ENCODE measurements at places on chromosomes 12 and 14. TPM values are rescaled to one million over a fixed set of nuclear protein-coding genes. Genes with fewer than 3 reads are reported as not detected.

Gene GPR135
- total RNA-seq: 1.4 TPM

Gene NYNRIN
- total RNA-seq: 8.8 TPM

Gene SLC38A4
- total RNA-seq: 2.3 TPM

Gene NTF3
- 1.1 TPM for total RNA-seq

Gene ANKRD33
- total RNA-seq: not detected

Gene DBX2
- total RNA-seq: 0.08 TPM

Gene AGAP2
- total RNA-seq: 6.6 TPM

DNA sequence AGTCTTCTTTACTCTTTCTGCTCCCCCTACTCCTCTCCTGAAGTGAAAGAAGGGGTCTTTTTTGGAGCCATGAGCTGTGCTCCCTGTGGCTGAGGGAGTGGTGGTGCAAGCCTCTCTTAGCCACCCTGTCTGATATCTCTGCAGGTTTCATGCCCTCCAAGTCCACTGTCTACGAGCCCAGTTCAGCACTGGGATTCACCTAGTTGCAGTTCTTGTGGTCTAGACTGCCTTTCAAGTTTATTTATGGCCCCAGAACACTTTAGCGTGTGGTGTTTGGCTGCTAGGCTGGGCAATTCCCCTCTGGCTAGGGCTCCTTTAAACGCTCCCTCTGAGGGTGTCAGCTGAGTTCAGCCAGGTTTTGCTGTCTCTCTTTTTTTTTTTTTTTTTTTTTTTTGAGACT lies 908.6 kb downstream of the TRHDE start:
- no peak for DNase-seq

DNA sequence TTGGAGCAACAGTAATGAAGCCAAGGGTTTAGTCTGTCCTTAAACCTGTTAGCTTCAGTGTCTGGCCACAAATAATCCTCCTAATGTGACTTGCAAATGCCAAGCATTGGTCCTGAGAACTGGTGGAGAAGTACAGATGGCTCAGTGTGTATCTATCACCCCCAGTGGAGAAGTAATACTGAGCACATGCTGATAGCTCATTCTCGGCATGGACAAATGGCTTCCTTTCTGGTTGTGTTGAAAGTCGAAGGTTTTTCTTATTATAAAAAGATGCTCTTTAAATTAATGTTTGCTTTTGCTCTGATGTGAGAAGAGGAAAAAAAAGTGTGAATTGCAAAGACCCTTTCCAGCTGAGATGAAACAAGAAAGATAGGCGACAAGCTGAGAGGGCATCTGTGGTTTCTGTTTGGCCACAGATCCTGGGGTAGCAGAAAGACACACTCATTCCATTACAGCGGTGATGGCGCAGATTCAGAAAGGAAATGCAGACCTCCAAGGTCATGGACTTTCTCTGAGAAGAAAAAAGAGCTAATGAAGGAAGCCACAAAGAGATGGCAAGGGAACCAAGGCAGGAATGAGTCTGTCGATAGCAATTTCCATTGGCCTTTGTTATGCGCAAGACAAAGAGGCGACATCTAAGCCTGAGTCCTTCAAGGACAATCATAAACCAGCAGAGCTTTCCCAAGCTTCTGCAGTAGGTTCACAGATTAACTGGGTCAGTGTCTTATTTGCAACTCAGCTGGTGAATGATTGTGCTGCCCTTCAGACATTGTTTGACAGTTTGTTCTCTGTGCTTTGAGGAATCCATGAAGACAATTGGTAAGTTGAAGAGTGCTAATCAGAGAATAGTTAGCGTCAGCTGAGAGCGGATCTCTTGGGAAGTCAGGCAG lies 155.5 kb upstream of the RGS6 start:
- DNase-seq: no peak

GRCh38 chr14:58805057-58805456 lies 167.3 kb downstream of the DACT1 start:
- DNase-seq: no peak

DNA sequence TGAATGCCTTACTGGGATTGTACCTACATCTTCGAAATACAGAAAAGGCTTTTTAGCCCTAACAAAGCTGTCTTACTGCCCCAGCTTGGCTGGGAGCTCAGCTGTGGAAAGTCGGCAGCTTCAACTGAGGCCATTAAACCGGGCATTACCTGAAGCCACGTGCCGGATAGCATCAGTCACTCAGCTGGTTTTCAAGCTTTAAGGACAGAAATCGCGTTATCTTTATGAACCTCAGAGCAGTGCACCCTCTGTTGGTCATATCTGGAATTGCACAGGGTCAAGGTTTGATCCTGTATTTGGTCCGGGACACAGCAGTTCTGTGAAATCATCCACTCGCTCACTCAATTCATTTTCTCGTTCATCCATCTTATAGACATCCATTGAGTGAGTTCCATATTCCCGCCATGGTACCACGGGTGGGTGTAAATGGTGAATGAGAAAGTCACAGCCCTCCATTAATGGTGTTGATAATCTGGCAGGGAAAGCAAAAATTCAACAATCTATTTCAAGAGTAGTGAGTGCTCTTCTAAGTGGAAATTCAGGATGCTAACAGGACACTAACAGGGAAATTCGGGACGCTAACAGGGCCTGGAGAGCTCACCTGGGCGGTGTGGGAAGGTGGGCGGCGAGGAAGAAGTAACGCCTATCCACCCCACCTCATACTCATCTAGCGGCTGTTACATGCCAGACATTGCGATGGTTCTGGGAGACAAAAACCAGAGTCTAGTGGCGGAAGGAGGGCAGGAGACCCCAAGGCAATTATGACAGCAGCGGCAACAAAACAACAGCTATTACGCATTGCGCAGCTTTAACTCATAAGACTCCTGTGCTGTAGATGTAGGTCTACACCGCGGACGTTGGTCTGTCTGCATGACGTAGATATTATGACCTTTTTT lies 60.6 kb upstream of the TCL1A start:
- DNase-seq: no peak

- DNase-seq: no peak
Observed at GRCh38 chr14:19917955-19918518, 2.4 kb upstream of the OR4K5 start.

- no peak for DNase-seq
Observed at GRCh38 chr12:96434107-96434506, 33.9 kb upstream of the CDK17 start.

- DNase-seq: peak; percentile 92
Observed at GRCh38 chr14:52950898-52951680, at the start of gene FERMT2. TSS of gene FERMT2 (minus strand) at chr14:52951050. CDS start at chr14:52950568, 482 bp downstream.

- DNase-seq: no peak
Observed at GRCh38 chr12:2967651-2968050, 8.5 kb downstream of the TEAD4 start.

GRCh38 chr12:4685317-4685716 lies 34.9 kb upstream of the GALNT8 start:
- DNase-seq: no peak

DNA sequence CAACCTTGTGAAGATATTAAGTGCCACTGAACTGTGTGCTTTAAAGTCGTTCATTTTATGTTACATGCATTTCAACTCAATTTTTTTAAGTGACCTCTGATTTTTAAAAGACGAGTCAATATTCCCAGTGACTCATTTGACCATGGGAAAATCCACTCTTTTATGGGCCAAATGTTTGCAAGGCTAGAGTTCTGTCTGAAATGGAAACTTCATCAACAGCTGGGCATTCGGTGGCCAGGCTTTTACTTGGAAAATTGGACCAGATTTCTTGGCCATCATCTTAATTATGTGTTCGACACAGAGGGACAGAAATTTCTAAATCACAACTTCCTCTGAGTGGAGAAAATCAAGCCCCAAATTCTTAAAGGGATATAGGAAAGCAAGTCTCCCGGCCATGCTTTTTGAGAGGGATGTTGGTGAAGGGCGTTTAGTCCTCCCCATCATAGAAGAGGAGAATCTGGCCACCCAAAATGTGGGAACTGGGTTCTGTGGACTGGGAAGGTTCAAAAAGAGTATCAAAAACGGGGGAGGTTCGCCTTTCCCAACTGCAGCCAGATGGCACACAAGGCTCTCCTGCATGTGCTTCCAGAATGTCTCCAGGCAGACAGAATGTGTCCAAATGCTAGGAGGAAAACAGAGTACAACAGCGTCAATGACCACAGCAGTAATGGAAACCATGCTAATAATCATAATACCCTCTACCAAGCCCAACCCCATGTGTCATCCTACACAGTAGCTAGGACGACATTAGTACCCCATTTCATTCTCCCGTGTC lies 40.9 kb upstream of the FZD10 start:
- DNase-seq: peak; percentile 8

DNA sequence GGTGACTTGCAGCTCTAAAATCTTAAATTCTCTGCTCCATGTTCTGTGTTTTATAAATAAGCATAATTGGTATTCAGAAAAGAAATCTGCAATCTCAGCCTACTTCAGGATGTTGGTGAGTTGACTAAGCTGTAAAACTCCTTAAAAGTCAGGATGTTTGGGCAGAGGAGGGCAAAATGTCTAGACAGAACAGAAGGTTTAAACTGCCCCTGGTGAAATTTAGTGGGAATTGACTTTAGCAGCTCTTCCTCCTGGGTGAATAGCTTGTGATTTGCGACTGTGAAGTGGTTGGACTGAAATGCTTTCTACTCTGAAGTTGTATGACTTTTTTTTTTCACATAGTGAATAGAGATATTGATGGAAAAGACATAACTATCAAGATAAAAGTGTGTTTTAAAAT lies 85.8 kb downstream of the CAND1 start:
- DNase-seq: no peak

Data from Right ventricle myocardium superior (tissue), 1 donor.